Mucosa of gallbladder (tissue), 1 donor: ENCODE measurements at places on chromosomes 2 and 18. TPM values are rescaled to one million over a fixed set of nuclear protein-coding genes. Genes with fewer than 3 reads are reported as not detected.

ESPNL gene
- 0.49 TPM for total RNA-seq

GRCh38 chr2:183229386-183229785, 105.1 kb downstream of the NUP35 start:
- no peak for DNase-seq

- no peak for DNase-seq
Observed at GRCh38 chr2:20549691-20550348, 101.1 kb downstream of the HS1BP3 start.

DNA sequence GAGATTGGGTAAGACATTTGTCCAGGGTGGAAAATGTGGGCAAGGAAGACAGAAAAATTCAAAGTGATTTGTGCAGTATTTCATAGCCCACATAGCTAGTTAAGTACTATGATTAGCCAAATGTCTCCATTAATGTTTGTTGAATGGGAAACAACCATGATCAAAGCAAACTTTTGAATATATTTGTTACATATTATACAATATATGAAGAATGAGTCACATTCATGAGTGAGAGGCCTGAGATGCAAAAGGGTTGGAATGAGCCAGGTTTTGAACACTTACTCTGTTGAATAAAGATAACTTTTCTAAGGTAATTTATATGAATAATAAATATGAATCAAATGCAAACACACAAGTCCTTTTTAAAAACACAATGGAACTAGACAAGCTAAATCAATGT, 984.5 kb upstream of the CDH2 start:
- DNase-seq: no peak

GRCh38 chr2:204177977-204178522, 241.5 kb downstream of the ICOS start:
- peak; percentile 35 for DNase-seq

DNA sequence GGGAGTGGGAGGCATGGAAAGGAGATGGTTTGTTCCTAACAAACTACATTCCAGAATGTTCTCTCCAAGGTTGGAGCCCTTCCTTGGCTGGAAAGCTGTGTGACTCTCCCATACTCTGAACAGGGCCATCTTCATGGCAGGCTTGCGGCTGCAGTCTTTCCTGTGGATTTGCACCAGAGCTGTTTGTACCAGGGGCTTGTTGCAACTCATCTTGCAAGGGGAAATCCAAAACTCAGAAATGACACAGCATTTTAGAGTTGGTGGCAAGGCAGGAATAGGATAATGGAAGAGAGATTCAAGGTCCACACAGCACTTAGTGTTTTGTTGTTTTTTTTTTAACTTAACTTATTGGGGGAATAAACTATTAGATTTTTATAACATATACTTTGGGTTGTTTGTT, 73.7 kb upstream of the ZNF516 start:
- DNase-seq: no peak

CLEC4F gene
- total RNA-seq: 0.17 TPM

GCG gene
- 0.17 TPM for total RNA-seq

OTOS gene
- total RNA-seq: not detected

GRCh38 chr2:42804891-42805290, 12.5 kb upstream of the HAAO start:
- DNase-seq: no peak

DNA sequence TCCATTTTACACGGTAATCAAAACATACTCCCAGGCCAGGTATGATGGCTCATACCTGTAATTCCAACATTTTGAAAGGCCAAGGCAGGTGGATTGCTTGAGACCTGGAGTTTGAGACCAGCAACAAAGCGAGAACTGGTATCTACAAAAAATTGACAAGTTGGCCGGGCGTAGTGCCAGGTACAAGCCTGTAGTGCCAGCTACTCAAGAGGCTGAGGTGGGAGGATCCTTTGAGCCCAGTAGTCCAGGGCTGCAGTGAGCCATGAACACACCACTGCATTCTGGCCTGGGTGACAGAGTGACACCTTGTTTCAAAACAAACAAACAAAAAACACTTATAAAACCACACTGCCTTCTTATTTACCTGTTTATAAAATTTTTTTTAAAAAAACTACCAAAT, 80.8 kb downstream of the GAREM1 start:
- peak; percentile 84 for DNase-seq

- DNase-seq: peak; percentile 28
Observed at GRCh38 chr2:47737-48136, 1.4 kb upstream of the FAM110C start.

GRCh38 chr18:70499218-70499691, 210.4 kb downstream of the SOCS6 start:
- DNase-seq: no peak

SEMA4C gene
- 42.3 TPM for total RNA-seq

DNA sequence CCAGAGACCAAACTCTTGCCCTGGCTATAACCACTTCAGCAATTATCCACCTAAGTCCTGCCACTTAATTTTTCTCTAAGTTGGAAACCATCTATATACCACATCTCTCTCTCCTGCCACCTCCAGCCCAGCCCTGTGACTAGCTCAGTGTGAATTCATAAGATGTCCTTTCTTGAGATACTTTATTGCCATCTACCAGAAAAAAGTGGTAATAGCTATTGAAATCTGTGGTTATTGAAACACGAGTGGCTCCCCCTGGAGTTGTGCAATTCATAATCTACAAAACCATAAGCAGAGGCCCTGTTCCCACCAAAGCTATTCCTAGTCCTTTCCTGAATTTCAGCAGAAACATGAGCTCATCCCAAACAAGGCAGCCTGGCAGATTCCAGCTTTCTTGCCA, 324.0 kb downstream of the TXNL1 start:
- DNase-seq: no peak

- DNase-seq: no peak
Observed at GRCh38 chr2:174224125-174224524, 24.2 kb downstream of the OLA1 start.

DNA sequence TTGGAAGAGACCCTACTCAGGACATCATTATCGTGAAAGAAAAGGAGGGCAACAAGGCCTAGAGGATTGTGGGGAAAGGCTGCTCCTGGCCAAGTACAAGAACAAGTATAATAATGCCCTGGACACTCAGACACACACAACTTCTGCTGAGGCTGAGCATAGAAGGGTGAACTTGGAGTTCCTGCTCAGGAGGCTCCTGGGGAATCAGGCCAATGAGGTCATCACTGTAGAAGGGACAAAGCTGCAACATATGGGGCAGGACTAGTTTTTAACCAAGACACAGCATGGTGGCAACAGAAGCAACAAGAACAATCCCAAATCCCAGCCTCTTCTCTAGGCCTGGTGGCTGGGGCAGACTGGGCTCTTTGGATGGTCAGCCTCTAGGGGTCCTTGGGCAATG, 102.6 kb downstream of the POLR1A start:
- no peak for DNase-seq

MOGAT1 gene
- total RNA-seq: 102 TPM

- DNase-seq: no peak
Observed at GRCh38 chr2:24077535-24077877, 1.4 kb upstream of the SF3B6 start.

SKA1 gene
- total RNA-seq: 0.55 TPM

DNA sequence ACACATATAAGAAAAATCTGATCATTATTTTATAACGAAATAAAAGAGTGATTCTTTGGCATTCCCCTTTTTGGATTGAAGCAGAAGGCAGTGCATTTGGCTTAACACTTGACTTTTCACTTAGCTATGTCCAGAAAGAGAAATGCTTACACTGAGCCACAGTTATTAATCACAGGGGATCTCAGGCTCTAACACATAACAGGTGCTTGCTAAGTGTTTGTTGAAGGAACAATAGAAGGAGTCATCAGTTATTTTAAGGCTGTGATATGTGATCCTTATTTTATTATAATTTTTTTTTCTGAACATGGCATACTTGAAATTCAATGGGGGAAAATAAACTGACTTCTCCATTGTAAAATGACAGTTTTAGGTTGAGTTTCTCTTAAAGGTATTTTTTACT, 209.5 kb downstream of the UBE2E3 start:
- no peak for DNase-seq

GRCh38 chr18:36212301-36213171, 25.2 kb downstream of the MOCOS start:
- no peak for DNase-seq

DNA sequence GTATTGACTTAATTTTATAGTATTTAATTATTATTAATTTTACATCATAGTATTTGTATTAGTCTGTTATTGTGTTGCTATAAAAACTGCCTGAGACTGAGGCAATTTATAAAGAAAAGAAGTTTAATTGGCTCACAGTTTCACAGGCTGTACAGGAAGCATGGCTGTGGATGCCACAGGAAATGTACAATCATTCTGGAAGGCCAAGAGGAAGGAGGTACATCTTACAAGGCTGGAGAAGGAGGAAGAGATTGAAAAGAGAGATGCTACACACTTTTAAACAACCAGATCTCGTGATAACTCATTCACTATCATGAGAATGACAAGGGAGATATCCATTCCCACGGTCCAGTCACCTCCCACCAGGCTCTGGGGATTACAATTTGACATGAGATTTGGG, 2019.4 kb upstream of the PIK3C3 start:
- no peak for DNase-seq

- DNase-seq: no peak
Observed at GRCh38 chr2:187453078-187453641, 5.1 kb upstream of the CALCRL start.

DNA sequence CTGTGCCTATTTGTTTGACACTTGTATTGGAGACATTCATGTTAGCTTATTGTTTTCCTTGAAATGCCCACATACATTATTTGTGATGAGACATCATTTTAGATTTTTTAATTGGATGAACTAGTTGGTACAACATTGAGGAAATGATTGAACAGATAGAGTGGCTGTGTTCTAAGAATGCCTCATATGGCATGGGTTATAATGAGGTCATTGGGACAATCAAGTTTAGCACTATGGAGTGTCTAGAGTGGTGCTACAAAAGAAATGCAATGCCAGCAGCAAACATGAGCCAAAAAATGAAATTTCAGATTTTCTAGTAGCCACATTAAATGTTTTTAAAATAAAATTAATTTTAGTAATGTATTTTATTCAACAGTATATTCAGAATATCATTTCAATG, 28.1 kb downstream of the ACVR2A start:
- no peak for DNase-seq

- no peak for DNase-seq
Observed at GRCh38 chr2:159912580-159912979, 114.6 kb upstream of the CD302 start.

- no peak for DNase-seq
Observed at GRCh38 chr2:165238295-165238694, 919 bp upstream of the SCN2A start.
